ENCODE measurements at places on chromosomes 1 and 21.
A peak's percentile ranks its signal among the peaks of the same experiment; 100 is the strongest.

- no peak for DNase-seq
Measured at GRCh38 chr1:219345953-219346352, 172.3 kb downstream of the LYPLAL1 start.

GRCh38 chr1:40976952-40977690, 2.4 kb upstream of the CTPS1 start:
- no peak for DNase-seq

GRCh38 chr1:94801919-94802546, 18.1 kb upstream of the SLC44A3 start:
- DNase-seq: peak; percentile 10

DNA sequence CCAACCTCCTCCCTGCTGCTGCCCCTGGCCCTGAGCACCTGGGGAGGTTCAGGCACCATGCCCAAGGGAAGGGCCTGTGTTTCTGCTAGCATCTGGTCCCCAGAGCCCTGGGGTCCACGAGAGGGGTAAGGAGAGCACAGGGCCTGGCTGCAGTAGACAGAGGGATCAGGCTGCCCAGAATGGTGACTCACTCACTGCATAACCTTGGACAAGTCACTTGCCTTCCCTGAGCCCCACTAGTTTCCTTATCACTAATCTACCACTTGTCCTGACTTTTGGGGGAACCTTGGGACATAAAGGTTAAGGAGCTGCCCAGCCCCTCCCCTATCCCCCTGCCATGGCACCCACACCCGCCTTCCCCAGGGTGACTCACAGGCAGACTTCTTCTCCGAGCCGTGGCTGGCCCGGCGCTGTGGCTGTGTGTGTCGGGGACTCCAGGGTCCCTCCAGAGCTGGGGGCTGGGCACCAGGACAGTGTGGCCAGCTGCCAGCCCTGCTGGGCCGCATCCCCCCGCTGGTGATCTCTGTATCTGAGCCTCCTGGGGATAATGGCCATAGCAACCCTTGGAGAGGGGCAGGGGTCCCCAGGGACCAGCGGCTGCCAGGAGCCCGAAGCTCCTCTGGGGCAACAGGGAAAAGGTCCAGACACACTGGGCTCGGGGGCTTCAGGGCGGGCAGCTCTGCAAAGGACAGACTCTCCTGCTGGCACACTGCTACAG, 4.0 kb downstream of the ARHGEF19 start:
- DNase-seq: no peak

DNA sequence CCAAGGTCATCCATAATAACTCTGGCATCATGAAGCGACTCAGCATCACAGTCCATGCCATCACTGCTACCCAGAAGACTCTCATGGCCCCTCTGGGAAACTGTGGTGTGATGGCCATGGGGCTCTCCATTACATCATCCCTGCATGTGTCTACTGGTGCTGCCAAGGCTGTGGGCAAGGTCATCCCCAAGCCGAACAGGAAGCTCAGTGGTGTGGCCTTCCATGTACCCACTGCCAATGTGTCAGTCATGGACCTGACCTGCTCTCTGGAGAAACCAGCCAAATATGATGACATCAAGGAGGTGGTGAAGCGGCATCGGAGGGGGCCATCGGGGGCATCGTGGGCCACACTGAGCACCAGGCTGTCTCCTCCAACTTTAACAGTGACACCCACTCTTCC, 65.1 kb upstream of the ARHGAP29 start:
- DNase-seq: no peak

GRCh38 chr1:22665752-22666151, 12.7 kb downstream of the C1QB start:
- no peak for DNase-seq
